NCI-H226 (cell line): ENCODE measurements at places on chromosomes 2 and 18.

DNA sequence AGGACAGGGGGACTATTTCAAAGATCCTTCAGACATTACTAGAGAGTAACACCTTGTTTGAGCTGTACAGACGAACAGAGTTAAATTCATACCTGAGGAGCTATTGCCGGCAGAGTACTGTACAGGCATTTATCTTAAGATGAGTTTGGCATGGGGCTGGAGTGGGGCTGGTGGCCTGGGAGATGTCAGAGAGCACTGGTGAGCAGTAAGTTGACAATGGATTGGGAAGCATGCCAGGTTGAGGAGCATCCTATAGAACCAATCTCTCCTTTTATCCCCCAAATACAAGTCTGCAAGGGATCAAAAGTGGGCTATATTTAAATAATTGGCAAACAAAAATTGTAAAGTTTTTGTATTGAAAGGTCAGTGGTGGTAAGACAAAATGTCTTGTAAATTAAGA lies 58.6 kb downstream of the ADCYAP1 start:
- DNase-seq, result no peak

GRCh38 chr2:38394903-38395341 lies 17.8 kb upstream of the ATL2 start:
- DNase-seq, result no peak

- DNase-seq, result no peak
These were observed 91.4 kb upstream of the NCK2 start for GRCh38 chr2:105653302-105653701.

DNA sequence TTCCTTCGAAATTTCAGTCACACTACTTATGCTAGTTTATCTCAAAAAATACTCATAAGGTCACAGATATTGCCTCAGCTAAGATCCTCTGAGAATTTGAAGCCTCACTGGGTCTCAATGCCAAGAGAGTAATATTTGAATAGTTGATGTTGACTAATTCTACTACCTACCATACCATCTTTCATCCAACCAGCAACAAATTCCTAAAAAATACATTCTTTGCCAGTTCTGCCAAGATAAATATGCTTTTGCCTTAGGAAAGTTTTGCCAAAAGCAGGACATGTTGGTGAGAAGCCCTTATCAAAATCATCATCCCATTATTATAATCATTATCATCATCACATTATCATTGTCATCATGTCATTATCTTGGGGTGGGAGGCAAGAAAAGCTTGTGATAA lies 544.6 kb upstream of the ZEB2 start:
- DNase-seq, result no peak

- no peak for DNase-seq
These were observed 6.7 kb upstream of the GPR55 start for GRCh38 chr2:230931556-230932231.

DNA sequence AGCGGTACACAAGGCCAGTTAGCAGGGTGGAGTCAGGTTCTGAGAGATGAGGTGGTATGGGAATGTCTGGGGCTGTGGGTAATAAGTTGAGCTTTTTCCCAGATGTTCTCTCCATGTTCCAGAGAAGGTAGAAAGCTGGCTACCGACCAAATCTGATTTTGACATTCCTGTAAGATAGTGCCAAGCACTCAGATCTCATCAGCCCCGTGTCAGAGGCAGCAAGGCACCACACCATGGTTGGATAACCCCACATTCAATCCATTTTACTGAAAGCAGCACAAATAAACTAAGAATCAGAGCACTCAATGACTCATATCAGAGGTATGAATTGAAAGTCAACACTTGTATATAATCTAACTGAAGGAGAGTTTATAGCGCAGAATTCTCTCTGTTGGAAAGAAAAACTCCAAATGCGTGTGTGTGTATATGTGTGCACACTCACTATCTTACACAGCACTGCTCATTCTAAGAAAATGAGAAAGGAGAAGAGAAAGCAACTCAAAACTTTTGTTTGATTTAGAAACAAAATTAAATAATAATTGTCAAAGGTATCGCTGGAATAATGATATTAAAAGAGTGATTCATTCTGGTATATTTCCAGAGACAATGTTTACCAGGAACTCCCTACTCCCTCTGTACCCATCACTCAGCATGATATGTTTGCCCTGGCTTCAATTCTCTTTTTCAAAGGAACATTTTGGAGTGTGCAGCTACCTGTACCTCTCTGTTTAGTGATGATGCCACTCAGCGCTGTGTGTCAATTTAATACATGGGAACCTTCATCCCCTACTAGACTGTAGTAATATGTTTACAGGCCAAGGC lies 375.1 kb upstream of the ID2 start:
- peak; percentile 93 for DNase-seq

GRCh38 chr2:98123286-98123685 lies 36.3 kb downstream of the VWA3B start:
- DNase-seq, result no peak

DNA sequence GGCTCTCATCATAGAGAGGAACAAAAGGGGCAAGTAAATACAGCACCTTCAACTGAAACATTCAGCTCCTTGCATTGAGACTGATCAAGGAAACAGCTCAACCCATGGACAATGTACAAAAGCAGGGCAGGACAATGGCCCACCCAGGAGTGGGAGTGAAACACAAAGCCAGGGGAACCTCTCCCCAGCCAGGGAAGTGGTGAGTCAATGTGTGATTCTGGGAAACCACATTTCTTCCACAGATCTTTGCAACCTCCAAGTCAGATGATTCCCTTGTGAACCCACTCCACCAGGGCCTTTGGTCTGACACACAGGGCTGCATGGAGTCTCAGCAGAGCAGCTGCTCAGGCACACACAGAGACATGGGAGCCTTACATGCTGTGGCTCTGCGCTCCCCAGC lies 294.5 kb downstream of the NR4A2 start:
- no peak for DNase-seq

DNA sequence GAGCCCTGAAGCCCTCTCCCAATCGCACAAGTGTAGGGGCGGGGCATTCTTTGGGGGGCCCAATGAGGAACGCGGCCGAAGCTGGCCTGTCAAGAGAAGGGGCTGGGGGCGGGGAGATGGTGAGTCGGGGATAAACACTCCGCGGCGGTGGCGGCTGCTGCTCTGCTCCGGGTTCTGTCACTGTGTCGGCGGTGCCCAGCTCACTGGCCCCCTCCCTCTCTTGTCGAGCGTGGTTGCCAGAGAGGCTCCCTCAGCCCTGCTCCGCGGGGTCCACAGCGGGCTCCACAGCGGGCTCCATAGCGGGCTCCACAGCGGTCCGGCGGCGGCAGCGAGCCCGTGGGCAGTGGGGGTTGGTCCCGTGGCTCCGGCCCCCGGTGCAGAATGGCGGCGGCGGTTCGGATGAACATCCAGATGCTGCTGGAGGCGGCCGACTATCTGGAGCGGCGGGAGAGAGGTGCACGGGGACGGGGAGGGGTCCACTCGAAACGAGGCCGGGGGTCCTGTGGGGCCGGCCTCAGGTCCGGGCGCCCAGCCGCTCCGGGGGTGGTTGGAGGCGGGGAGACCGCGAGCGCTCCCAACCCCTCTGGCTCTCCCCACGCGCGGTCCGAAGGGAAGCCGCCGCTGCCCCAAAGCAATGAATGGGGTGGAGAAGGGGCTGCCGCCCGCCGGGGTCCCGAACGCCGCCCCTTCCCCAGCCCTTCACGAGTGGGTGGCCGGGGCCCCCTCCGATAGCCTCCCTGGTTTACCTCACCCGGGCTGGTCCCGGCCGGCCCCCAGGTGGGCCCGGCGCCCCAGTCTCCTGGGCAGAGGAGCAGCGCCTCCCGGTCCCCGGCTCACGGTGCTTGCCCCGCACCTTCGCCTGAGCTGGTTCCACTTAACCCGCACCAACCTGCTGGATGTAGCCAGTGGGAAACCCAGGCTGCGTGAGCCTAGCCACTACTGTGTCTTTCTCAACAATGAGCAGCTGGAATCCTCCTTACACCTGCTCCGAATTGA lies at the start of gene MXD1:
TSS of gene MXD1 (plus strand) at position 160 of the 996 bp plus-strand sequence. CDS start at position 382, 222 bp downstream.
- no peak for DNase-seq

DNA sequence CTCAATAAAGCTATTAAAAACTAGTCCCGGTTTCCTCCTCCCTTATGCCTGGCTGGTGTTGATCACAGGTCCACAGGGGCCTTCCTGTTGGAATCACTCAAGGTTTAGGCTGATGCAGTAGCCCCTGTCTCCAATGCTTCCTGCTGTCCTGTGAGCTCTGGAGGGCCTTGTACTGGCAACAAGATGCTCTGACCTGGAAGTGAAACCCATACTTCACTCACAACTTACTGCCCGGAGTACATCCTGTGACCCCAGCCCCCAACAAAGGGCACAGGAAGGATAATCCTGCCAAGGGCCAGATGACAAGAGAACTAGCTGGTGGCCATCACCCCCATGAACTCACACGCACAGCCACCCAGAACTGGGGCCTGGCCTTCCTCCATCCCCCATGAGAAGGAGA lies 50.3 kb downstream of the ZBTB7C start:
- DNase-seq, result no peak

DNA sequence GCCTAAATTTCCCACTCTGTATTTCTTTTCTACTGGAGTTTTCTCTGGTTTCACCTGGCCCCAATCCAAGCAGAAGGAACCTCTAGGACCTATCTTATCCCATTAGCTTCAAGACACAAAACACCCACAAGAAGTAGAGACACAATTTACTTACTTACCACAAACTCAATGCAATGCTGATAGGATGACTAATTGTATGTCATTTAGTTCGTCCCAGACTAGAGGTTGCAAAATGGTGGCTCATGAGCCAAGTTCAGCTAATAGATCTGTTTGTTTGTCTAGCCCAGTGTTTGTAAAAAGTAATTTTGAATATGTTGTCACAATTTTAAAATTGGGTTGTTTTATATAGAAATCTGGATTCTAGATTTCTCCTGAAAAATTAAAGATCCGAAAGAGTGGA lies 34.7 kb upstream of the ZSWIM2 start:
- no peak for DNase-seq

- DNase-seq, result peak; percentile 81
These were observed 2.3 kb upstream of the NR4A2 start for GRCh38 chr2:156334496-156335478.

DNA sequence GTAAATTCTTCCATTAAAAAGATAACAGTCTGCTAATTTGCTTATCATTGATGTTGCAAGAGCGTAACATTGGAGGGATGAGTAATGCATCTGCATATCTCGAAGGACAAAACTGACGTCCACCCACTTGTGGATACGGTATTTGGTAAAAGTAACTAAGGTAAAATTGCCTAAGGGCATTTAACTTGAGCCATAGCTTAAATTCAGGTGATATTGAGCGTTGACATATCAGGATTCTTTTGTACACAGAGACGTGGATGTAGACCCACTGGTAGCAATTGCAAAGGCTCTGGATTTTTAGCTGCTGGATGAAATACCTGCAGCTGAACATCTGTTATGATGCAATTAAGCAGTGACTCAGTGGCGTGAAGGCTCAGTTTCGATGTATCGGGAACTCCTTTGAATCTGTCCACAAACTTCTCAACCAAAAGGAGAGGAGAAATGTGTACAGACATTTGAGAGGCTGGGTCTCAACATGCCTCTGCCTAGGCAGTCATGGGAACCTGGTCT lies 119.3 kb downstream of the SPTBN1 start:
- peak; percentile 73 for DNase-seq

DNA sequence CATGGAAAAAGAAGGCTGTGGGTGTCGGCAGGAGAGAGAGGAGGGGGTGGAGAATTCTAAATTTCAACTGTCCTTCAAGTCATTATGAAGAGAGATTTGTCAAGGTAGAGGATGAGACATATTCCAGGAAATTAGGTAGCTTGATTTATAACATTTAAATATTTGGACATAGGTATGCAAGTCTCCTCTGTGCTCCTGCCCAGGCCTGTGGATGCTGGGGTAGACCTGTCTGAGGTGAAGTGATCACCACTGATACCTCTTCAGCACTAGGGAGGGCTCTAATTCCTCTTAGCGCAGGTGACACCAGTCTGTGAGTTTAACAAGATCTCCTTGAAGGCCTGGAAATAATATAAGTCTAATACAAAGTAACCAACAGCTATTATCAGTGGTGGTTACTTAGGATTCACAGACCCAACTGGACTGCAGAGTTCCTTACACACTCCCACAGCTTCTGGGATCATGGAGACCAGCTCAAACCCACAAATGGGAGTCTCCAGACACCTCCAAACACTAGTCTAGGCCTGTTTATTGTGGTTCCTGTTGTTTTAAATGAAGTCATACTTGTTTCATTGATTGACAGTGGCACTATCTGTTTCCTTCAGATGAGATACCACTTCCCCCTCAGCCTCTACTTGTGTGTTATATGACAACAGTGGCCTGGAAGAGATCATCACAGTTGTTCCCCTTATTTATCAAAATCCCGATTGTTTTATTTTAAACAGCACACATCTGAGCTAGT lies 104.1 kb upstream of the ITPRID2 start:
- DNase-seq, result peak; percentile 24

- DNase-seq, result no peak
These were observed 316.3 kb upstream of the SLC14A2 start for GRCh38 chr18:45298986-45299385.

DNA sequence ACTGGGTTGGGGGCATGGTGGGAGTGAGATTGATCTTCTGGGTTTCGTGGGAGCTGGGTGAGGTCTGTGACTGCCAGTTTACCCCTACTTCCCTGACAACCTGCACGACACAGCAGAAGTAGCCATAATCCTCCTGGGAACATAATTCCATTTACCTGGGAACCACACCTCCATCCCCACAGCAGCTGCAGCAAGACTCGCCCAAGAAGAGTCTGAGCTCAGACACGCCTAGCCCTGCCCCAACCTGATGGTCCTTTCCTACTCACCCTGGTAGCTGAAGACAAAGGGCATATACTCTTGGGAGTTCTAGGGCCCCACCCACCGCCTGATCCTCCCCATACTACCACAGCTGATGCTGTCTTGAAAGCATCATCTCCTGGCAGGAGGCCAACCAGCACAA lies 43.8 kb downstream of the FLACC1 start:
- no peak for DNase-seq

GRCh38 chr2:135490376-135490775 lies 40.6 kb downstream of the ZRANB3 start:
- DNase-seq, result no peak

- DNase-seq, result no peak
These were observed 47.4 kb downstream of the ARHGAP15 start for GRCh38 chr2:143176606-143177005.

DNA sequence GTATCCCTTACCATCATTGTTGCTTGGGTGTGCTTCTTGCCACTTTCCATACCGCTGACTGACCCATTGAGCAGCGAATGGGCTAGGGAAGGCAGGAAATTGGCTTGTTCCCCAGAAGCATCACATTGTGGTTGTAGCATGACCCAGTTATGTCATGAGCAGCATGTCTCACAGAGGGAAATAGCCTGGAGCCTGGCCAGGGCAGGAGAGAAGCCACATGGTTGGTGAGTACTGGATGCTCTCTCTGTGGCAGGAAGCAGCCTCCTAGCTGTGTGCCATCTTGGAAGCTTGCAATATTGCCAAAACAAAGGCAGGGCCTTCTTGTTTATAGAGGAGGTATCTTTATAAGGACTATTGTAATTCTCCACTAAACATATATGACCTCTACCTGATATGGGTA lies 482.6 kb downstream of the PIK3C3 start:
- DNase-seq, result peak; percentile 20

DNA sequence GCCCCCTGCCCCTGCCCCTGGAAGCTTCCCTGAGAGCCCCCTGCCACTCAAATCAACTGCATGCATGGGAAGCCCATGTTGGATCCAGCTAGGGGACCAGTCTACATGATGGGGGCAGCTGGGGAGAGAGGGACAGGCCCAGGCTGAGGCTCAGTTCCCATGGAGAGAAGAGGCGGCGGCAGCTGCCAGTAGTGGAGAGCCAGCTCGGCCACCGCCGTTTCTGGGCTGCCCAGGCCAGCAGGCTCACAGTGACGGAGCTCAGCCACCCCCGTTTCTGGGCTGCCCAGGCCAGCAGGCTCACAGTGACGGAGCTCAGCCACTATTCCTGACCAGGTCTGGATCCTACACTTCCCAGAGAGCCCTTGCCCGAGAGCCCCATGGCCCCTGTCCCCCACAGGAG lies 3.6 kb downstream of the MAB21L4 start:
- no peak for DNase-seq
